ENCODE measurements at places on chromosomes 5 and 9. TPM values are rescaled to one million over a fixed set of nuclear protein-coding genes. Genes with fewer than 3 reads are reported as not detected.

DNA sequence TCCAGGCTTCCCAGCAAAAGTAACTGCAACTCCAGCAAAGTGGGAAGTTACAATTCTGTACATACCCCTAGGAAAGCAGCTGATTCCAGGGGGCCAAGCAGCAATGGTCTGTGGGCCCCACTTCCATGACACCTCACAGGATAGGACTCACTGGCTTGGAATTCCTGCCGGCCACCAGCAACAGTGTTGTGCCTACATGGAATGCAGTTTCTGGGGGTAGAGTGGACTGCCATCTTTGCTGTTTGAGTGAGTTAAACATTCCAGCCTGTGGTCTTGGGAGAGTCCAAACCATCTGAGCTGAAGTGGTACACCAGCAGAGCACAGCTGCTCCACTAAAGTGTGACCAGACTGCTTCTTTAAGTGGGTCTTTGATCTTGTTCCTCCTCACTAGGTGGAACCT is 13.4 kb upstream of the FBN2 start:
- ATAC-seq = no peak

DNA sequence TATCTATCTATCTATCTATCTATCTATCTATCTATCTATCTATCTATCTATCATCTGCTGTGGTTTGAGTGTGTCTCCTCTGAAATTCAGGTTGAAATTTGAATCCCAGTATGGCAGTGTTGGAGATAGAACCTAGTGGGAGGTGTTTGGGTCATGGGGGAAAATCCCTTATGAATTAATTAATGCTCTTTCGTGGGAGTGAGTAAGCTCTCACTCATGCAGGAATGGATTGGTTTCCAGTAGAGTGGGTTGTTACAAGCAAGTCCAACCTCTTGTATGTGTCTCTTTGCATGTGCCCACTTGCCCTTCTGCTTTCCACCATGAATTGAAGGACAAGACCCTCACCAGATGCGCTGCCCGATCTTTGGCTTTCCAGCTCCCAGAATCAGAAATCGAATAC is 113.0 kb downstream of the ANXA1 start:
- no peak for ATAC-seq

- no peak for ATAC-seq
These were observed 114.7 kb upstream of the ADAMTS19 start for GRCh38 chr5:129345213-129345924.

DNA sequence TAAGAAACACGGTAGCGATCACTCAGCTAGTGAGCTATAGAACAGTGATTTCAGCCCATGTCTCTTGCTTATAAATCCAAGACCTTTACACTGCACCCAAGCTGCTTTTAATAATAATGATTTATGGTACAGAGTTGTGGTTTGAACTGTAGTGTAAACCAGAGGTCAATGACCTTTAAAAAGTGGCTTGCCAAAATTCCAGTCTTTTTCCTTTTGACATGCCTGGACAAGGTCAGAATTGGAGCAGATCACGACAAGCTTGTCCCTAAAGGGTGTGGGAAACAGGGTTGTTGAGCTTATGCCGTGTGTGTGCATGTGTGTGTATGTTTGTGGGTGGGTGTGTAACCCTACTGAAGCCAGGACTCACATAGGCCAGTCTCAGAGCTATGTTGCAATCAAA is 225.3 kb upstream of the CLINT1 start:
- no peak for ATAC-seq

DNA sequence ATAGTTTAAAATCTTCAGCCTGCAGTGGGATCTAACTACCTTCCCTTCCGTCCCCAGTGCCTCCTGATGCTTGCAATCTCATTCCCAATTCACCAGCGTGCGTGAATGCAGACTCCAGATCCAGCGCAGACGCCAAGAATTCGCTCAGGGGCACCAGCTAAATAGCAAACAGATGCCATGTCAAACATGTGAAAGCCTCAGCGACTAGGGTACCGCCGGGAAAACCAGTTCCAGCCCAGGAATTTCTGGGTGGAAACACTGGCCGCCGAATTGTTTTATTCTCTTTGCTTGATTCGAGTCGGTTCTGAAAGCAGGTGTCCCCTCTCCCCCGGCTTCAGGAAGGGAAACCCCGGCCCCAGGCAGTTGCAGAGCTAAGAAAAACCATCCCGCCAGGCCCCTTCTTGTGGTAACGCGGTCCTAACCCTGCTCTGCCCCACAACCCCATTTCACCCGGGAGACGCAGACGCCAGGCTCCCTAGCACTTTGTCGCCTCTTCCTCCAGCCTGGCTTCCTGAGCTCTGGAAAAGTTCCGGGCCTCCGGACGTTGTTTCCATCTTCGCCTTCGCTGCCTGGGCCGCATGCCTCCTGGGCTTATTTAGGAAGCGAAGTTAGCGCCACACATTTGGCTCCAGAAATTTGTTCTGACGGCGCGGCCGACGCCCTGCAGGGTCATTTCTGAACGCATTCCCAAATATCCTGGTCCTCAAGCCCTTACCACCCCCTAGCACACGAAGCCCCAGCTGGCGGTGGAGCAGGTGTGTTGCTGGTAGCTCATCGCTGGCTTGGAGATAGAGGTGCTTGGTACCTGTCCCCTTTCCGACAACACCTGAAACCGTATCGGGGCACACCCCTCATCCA is 665 bp upstream of the LVRN start:
- no peak for ATAC-seq

- ATAC-seq = no peak
These were observed 785.3 kb upstream of the RIOK2 start for GRCh38 chr5:97968346-97968745.

The CARD9 gene
- total RNA-seq = 2.3 TPM

The SIT1 gene
- 1.6 TPM for total RNA-seq

The HTR4 gene
- total RNA-seq = not detected

The SNX24 gene
- total RNA-seq = 33.6 TPM

The SYK gene
- total RNA-seq = 14.8 TPM

The IL13 gene
- not detected for total RNA-seq
